ENCODE measurements at places on chromosomes 2 and 18. TPM values are rescaled to one million over a fixed set of nuclear protein-coding genes. Genes with fewer than 3 reads are reported as not detected.

The CREG2 gene
- 0.67 TPM for total RNA-seq

The TM4SF20 gene
- not detected for total RNA-seq

The GALNT3 gene
- 26.6 TPM for total RNA-seq

GRCh38 chr2:191247381-191248057 is 2.3 kb downstream of the MYO1B start:
- H3K4me1 ChIP-seq, result peaks cover 35% of the 10 kb centered on the region
- no peak overlapping the region for H3K4me3 ChIP-seq
- H3K36me3 ChIP-seq, result no peaks in the 10 kb centered on the region
